ENCODE measurements at places on chromosomes 5 and 9.

GRCh38 chr9:134534661-134535080, 106.9 kb upstream of the COL5A1 start:
- no peak for DNase-seq

- DNase-seq, result no peak
Measured at GRCh38 chr9:131104016-131104740, 7.8 kb downstream of the AIF1L start.

DNA sequence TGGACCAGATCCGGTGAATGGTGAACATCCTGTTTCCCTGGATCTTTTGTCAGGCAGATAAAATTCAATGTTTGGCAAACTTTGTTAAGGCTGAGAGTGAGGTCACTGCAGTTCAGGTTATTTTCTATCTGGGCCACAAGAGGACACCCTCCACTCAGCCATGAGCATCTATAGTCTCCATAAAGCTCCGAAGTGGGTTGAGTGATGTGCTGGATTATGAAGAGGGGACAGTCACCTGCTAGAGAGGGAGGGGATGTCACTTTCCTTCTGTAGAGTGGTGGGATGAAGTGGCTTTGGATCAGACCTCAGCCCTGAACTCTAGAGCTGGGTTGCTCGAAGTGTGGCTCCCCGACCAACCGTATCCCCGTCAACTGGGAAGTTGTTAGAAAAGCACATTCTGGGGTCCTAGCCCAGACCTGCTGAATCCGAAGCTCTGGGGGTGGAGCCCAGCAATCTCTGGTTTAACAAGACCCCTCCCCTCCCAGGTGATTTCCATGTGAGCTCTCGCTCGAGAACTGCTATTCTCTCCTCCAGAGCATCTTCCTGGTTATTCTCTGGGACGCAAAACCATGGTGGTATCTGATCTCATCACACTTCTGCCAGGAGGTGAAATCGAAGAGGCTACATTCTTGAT, 31.8 kb upstream of the FGF1 start:
- DNase-seq, result no peak

GRCh38 chr9:28792716-28793115, 1219.4 kb upstream of the C9orf72 start:
- DNase-seq, result no peak

DNA sequence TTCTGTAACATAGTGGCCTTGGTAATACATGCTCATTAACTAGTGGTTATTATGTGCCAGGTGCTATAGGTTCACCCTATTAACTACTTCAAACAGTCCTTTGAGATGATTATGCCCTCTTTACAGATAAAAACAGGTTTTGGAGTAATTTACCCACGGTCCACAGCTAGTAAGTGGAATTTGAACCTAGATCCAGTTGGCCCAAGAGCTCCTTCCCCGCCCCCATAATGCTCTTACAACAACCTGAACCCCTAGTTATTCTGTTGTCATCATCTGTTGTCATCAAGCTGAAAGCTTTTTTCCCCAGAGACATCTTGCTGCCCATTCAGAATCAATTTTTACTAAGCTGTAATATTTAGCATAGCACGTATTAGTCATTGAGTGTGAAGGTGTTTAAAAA, 23.2 kb downstream of the XPA start:
- no peak for DNase-seq

DNA sequence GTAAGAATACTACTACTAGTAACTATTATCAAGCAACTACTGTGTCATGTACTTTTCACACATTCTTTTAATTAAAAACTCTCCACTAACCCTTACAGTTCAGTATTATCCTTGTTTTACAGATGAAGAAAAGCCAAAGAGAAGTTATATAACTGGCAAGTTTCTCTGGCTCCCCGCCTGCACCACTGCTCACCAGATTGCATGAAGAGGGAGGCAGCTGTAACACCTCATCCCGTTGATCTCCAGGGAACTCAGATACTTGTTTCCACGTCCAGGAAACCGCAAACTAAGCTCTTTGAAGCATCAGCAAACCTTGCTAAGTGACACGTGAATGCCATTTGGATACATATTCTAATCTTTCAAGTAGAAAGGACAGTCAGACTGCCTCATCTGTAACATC, 70.3 kb downstream of the RIGI start:
- DNase-seq, result no peak

DNA sequence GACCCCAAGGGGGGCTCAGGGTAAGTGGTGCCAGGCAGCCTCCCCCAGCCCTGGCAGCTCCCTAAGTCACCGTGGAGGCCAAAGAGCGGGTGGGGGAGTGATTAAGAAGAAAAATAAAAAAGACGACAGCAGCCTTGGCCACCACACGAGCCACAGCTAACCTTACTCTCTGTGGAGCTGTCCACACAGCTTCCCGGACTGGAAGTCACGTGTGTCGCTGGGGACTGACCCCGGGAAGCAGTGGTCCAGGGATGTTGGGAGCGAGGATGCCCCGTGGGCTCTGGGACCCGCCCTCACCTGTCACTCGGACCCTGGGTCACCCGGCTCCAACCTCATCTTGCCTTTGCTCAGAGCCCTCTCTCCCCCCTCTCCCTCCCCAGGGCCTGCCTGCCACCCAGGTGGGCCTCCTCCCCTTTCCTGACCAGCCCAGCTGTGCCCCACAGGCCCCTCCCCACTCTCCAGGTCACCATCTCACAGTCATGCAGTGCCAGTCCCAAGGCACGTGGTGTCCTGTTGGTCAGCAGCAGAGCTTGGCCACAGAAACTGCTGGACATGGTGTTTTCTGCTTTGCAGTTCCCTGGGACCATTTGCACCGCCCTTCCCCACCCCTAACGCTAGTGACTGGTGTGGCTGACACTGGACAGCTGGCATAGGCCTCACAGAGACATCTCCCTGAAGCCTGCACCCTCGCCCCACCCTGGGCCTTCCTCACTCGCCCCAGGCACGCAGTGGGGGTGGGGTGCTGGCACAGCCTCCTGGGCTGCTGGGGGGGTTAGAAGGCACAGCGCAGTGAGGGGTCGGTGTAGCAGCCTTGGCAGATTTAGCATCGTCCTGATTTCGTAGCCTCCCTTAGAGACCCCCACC, 9.8 kb upstream of the EXOC3 start:
- DNase-seq, result no peak

- DNase-seq, result no peak
Measured at GRCh38 chr9:99752417-99753109, 69.1 kb upstream of the NR4A3 start.

DNA sequence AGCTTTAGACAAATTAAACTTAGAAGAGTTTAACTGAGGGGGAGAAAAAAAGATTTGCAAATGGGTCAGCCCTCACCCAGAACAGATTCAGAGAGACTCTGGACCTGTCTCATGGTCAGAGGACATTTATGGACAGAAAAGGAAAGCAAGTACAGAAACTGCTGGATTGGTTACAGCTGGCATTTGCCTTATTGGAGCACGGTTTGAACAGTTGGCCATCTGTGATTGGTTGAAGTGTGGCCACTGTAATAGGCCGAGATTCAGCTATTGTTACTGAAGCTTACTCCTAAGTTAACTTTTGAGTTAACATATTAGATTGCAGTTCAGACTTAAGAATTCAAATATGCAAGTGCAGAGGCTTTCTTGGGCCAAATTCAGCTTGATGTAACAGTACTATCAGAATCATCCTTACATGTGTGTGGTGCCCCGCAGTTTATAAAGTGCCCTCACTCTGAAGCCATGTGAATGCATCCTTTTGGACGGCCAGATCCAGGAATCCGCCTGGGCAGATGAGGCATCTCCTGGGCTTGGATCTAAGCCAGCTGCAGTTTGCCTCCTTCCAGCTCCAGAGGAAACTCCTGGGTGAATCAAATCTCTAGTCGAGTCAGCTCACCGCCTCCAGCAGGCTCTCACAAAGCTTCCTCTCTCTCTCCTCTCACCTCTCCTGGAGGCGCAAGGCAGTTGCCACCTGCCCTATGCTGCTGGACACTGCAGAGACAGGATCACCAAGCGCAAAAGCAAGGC, 165.2 kb downstream of the ADAMTS12 start:
- no peak for DNase-seq

DNA sequence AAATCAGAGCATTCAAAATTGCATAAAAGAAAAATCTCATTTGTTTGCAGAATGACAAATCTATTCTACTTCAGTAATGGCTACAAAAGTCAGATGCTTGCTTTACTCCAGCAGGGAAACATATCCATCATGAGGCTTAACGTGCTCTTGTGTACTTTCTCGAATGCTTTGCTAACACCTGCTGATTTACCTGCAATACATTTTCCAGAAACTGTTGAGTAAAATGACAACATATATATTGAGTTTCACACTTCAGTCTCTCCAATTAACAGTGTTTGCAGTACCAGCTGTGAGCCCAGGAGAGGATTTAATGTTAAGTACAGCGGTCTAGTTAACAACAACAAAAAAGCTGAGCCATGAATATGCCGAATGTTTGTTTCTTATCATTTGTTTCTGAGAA, 391.5 kb upstream of the SMC2 start:
- DNase-seq, result no peak

DNA sequence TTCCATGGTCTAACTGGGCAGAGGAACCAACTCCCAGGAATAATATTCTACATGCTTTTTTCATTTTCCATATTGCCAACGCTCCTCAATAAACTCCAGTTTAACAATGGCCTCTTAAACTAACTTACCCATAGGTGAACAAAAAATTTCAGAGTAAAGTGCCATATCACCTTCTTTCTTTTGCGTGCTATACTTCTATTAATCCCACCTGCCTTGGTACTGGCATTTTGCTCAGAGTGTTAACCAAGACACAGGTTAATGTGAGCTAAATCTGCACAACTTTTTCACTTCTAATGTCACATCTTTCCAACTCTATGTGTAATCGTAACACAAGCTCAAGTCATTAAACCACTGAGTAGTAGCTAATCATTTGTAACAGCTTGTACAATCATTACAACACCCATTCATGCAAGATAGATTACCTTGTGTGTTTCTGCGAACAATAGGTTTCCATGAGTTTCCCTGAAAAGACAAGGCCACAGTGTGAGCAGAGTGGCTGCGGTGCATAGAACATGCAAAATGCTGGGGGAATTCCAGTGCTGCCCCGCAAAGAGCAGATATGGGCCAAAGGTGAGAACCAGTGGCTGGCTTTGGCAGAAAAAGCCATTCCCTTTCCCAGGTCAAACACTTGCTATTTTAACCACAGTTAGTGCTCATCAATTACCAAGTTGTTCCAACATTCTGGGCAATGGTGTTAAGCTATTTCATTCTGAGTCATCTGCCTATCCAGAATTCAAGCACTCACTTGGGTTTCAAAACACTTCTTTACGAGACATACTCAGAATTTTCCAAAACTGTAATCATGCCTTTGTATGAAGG, 42.8 kb downstream of the TIMD4 start:
- DNase-seq, result no peak

- no peak for DNase-seq
Measured at GRCh38 chr5:54524704-54525103, 7.1 kb downstream of the SNX18 start.

DNA sequence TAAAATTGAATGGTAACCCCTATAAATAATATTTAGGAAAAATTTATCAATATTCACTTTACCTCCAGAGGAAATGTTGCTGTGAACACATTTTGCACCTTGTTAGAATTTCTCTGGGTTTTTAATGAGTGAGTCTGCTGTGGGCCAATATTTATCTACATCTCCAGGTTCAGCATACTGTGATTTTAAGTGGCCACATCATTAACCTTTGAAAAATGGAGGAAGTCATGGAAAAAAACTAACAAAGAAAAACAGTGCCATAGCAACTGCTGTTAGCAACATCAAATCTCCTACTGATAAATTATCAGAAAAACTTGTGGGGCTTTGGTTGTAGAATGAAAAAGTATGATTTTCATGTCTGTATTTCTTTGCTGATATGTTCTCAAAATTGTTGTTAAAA, 55.0 kb downstream of the CD180 start:
- DNase-seq, result no peak

DNA sequence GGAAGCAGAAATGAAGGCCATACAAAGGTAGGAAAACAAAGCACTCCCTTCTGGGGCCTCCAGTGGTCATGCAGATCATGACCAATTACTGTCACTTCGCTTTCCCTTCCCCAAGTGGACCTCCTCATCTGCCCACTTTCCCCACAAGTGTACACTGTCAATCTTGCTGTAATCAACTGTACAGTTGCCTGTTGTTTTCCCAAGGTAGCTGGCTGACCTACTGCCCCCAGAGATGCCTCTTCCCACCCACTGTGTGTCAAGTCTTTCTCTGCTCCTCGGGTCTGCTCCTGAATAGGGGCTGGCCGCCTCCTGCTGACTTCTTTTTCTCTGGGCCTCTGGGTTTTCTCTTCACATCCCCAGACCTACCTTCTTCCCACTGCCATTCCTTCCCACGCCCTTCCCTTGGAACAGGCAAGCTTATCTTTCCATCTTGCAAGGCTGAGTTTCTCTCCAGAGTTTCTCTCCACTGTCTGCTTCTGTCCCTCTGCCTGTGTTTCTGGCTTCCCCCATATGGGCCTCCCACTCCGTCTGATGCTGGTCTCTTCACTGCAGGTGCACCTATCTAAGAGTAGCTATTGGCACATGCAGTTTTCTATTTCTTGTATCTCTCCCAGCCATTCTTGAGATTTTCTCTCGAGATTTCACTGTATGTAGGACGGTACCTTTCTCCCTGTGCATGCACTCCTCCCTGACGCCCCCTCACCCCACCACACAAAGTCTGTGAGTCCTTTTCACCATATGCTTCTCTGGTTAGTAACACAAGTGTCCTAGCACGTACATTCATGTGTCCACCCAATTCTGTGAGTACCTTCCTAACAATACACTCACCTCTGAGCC, 2.4 kb downstream of the ELL2 start:
- no peak for DNase-seq

GRCh38 chr5:176528301-176528700, 8.9 kb downstream of the RNF44 start:
- DNase-seq, result no peak

- DNase-seq, result no peak
Measured at GRCh38 chr9:692636-693129, 148.8 kb upstream of the DMRT1 start.

GRCh38 chr5:98840946-98841345, 67.5 kb downstream of the RGMB start:
- no peak for DNase-seq

DNA sequence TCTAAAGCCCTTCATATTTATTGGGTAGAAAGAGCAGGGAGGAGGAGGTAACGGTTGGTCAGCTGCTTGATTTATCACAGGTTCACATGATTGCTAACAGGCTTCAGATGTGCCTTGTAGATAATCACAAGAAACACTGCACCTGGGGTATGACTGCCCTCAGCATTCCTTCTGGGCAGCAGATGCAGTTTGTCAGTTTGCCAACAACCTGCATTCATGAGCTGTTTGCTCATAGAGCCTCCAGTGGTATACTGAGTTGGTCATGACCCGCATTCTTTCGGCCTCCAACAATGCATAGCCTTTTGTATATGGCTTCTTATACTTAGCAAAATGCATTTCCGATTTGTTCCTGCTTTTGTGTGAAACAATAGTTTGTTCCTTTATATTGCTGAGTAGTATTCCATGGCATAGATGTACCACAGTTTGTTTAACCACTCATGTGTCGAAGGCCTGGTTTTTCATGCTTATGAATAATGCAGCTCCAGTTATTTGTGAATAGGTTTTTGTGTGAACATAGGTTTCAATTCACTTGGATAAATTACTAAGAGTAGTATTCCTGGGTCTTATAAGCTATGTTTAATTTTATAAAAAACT, 83.6 kb downstream of the ARHGEF28 start:
- no peak for DNase-seq

Data from stimulated activated CD4-positive, alpha-beta T cell treated with anti-CD3 and anti-CD28 coated beads, Interleukin-1b, Interleukin-23, amount 100 ng/mL, for 1 hour (primary cell).